ENCODE measurements at places on chromosomes 2 and 18.

DNA sequence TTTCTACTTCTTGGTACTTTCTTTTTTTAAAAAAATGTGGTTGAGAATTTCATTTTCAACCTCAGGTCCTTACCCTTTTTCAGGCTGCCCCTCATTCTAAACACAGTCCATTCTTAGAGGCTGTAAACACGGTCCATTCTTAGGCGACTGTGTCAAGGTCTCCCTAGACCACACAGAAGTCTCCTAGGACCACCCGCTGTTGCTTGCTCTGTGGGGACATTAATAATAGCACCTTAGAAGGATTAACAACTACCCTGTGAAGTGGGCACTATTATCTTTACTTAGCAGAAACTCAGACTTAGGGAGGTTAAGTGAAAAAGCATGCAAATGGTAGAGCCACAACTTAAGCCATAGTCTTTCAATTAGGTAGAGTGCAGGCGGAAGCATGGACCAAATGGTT, 91.7 kb downstream of the RBMS1 start:
- no peak for DNase-seq

GRCh38 chr2:72754628-72755320, 71.1 kb downstream of the EXOC6B start:
- DNase-seq = no peak

GRCh38 chr2:217468042-217468830, 534.6 kb downstream of the TNS1 start:
- DNase-seq = no peak

GRCh38 chr18:74395648-74396154, 61.4 kb downstream of the DIPK1C start:
- no peak for DNase-seq

DNA sequence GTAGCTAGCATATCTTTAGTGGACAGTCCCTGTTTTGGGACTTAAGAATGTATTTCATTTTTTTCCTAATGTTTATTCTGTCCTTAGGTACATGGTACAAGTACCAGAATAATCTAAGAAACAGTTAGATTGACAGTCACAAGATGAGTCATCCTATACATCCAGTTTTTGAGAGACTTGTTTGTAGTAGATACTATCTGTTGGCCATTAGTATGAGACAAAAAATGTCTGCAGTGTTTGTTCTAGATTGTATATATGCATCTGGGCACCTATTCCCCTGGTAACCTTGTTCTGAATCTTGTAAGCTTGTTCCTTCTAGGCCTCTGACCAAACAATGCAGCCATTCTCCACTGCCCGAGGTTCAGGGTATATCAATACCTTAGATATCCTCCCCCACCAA, 1343.5 kb downstream of the SUCLG1 start:
- DNase-seq = no peak

DNA sequence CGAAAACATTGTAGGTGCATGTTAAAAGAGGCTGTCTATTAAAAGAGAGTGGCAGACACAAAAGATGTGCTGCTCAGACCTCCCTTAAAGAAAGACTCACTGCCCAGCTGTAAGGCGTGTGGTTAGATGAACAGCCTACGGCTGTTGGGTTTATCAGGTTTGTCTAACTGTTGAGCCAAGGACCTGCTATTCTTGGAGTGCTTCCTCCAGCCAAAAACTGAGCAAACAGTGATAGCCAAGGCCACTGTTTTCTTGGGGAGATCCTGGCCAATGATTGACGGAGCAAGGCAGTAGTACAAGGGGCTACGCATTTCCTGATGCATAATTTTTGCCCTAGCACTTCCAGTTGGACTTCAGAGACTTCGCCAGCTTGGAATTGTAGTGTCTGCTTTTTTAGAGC, 1.4 kb upstream of the RAB3GAP1 start:
- no peak for DNase-seq

GRCh38 chr2:144431998-144432397, 87.9 kb downstream of the ZEB2 start:
- DNase-seq = no peak

DNA sequence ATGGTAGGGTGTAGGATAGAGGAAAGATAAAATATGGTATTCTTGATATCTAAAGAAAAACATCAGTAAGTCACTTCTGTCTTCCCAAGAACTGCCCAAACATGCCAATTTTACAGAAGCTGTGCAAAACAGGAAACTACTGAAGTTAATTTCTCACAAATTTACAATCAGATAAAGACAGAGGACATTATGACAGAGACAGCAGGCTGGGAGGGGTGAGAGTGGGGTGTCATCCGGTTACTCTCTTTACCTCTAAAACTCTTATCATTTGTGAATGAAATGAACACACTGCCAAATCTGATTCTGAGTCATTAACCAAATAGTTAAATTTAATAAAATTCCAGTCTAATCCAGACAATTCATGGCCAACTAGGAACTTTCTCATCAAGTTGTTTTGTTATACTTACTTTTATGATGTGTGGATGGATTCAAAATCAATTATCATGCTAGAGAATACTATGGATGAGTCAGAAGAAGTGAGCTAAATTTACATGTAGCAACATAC, 323.2 kb upstream of the MEX3C start:
- DNase-seq = no peak

DNA sequence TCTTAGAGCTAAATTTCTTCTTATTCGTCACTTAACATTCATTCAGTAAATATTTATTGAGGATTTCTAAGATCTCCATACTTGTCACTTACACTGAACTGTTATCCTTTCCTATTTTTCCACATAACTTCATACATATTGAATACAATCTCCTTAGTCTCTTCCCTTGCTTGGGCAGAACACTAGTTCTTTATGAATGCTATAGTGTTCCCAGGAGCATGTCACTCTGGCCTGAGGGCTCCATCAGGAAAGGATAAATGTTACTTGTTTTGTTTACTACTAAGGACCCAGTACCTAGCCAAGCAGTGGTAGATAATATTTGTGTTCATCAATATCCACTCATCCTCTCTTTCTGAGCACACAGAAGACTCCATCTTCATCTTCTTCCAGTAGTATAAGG, 544.7 kb downstream of the ZEB2 start:
- DNase-seq = no peak

- no peak for DNase-seq
These were observed 1.5 kb upstream of the VSNL1 start for GRCh38 chr2:17538844-17539554.

- no peak for DNase-seq
These were observed 95.0 kb downstream of the DGKD start for GRCh38 chr2:233449081-233449901.

GRCh38 chr2:102337481-102338386, 17.9 kb upstream of the IL18R1 start:
- DNase-seq = no peak

GRCh38 chr2:5433855-5434254, 258.3 kb upstream of the SOX11 start:
- DNase-seq = no peak

- no peak for DNase-seq
These were observed 109.5 kb downstream of the CDC42EP3 start for GRCh38 chr2:37561615-37562569.
